ENCODE measurements at places on chromosomes 13 and 19. TPM values are rescaled to one million over a fixed set of nuclear protein-coding genes. Genes with fewer than 3 reads are reported as not detected.

DNA sequence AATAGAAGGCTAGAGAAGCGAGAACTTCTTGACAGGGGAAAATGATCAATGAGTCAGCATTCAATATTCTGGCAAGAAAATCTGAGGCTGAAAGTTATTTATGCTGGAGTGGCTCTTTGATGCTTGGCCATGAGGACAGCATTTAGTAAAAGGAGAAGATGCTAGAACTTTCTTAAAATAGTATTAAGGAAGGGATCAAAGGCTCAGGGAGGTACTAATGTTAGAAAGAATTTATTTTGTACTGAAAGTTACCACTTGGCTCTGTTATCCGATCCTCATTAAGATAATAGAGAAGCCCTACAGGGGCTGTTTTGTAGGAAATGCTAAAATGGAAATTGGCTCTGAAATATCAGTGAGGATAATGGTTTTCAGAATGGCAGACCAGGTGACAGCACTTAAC is 1774.6 kb upstream of the PCDH20 start:
- H3K27ac ChIP-seq = no peak overlapping the region
- no peak overlapping the region for H3K4me3 ChIP-seq
- H3K27me3 ChIP-seq = no peaks in the 10 kb centered on the region

DNA sequence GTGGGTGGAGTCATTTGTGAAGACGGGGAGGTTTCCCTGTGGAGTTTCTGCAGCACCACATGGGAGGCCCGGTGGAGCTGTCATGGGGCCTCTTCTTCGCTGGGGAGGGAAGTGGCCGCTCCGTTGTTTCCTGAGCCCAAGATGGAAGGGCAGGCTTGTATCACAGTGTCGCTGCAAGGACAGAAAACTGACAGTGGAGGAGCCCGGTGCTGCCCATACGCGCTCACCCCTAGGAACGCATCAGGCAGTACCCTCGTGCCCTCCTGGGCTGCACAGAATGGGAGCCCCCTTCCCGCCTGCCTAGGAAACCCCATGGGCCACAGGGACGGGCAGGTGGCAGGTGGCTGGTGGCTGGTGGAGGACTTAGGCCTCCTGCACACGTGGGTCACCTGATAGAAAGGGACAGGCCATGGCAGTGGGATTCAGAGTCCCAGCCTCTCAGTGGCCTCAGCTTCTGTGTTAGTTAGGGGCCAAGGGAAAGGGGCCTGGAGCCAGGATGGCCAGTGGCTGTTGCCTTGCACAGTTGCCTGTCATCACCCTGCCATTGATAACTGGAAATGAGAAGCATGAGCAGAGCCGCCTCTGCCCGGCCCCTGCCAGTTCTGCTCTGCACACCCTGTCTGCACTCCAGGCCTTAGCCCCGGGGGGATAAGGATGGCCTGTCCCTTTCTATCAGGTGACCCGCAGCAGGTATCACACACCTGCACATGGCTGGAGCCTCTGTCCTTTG is 7.6 kb downstream of the COL4A2 start:
- peaks cover 4% of the 10 kb centered on the region for H3K4me1 ChIP-seq
- peaks cover 39% of the 10 kb centered on the region for H3K27me3 ChIP-seq
- no peak overlapping the region for H3K27ac ChIP-seq
- DNase-seq = no peak
- H3K36me3 ChIP-seq = no peaks in the 10 kb centered on the region

DNA sequence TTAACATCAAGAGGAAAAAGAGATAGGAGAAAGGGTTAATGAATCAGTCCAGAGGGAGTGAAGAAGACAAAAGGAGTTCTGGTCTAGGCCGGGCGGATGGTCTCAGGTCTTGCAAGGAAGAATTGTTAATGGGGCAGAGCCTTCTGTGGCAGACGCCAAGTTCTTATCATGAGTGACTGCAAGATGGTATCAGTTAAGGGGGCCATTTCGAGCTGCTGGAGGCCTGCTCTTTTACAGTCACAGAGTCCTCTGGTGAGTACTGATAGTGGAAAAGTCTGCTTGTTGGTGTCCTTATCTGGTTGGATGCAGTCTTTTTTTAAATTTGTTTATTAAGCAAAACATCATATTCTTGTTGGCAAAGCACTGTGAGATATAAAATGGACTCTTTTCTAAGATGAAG is 590.9 kb upstream of the SGCG start:
- no peak overlapping the region for H3K27ac ChIP-seq
- no peaks in the 10 kb centered on the region for H3K4me1 ChIP-seq
- no peaks in the 10 kb centered on the region for H3K36me3 ChIP-seq
- no peak overlapping the region for H3K4me3 ChIP-seq

DNA sequence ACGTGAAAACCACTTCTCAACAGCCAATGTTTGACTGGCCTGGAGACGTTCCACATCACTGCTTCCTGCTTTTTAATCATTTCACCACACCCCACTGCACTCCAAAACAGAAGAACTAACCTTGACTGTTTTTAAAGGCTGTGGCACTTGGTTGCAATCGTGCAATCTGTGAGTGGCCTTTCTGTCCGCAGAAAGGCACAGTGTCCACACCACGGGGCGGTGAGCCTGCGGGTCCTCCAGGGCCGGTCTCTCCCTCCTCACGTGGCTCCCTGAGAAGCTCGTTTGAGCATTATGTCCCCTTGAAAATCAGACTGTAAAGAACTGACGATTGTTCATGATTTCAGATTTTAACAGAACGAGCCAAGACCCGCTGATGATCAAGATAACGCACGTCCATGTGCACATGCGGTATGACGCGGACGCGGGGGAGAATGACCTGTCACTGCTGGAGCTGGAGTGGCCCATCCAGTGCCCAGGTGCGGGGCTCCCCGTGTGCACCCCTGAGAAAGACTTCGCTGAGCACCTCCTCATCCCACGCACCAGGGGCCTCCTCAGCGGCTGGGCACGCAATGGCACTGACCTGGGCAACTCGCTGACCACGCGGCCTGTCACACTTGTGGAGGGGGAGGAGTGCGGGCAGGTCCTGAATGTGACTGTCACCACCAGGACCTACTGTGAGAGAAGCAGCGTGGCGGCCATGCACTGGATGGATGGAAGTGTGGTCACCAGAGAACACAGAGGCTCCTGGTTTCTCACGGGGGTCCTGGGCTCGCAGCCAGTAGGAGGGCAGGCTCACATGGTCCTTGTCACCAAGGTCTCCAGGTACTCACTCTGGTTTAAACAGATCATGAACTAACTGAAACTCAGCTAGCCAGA is 13.0 kb downstream of the PROZ start:
- peaks cover 22% of the 10 kb centered on the region for H3K36me3 ChIP-seq
- H3K4me3 ChIP-seq = no peak overlapping the region
- no peaks in the 10 kb centered on the region for H3K4me1 ChIP-seq

- no peaks in the 10 kb centered on the region for H3K36me3 ChIP-seq
- no peak for DNase-seq
- H3K4me1 ChIP-seq = peaks cover 4% of the 10 kb centered on the region
- peaks cover 54% of the 10 kb centered on the region for H3K27me3 ChIP-seq
- H3K27ac ChIP-seq = no peak overlapping the region
These were observed 39.1 kb downstream of the LYL1 start for GRCh38 chr19:13063461-13064091.

GRCh38 chr19:35226748-35227147 is 1.8 kb downstream of the FAM187B start:
- H3K36me3 ChIP-seq = no peaks in the 10 kb centered on the region
- H3K27me3 ChIP-seq = no peaks in the 10 kb centered on the region
- no peak overlapping the region for H3K4me3 ChIP-seq
- peaks cover 9% of the 10 kb centered on the region for H3K4me1 ChIP-seq

DNA sequence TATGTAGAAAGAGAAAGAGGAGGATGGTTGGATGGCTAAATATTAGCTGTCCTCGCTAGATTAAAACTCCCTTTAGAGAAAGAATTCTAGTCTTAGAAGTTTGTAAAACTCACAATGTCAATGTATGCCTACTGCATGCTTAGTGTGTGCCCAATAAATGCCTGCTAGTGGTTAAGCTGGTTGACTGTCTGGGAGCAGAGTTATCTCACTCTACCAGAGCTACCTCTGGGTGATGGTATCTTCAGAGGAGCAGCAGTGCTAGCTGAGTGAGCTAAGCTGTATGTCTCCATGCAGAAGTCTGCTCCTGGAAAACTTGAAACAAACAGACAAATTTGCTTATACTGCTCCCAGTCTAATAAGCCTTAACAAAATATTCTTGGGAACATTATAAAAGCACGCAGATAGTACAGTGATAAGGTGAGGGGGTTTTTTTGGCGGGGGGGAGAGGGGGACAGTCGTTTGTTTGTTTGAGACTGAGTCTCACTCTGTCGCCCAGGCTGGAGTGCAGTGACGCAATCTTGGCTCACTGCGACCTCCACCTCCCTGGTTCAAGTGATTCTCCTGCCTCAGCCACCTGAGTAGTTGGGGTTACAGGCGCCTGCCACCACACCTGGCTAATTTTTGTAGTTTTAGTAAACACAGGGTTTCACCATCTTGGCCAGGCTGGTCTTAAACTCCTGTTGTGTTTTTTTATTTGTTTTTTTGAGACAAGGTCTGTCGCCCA is 202.8 kb upstream of the TSC22D1 start:
- H3K27me3 ChIP-seq = no peaks in the 10 kb centered on the region
- H3K36me3 ChIP-seq = no peaks in the 10 kb centered on the region
- DNase-seq = no peak
- H3K4me3 ChIP-seq = no peak overlapping the region
- H3K27ac ChIP-seq = no peak overlapping the region

DNA sequence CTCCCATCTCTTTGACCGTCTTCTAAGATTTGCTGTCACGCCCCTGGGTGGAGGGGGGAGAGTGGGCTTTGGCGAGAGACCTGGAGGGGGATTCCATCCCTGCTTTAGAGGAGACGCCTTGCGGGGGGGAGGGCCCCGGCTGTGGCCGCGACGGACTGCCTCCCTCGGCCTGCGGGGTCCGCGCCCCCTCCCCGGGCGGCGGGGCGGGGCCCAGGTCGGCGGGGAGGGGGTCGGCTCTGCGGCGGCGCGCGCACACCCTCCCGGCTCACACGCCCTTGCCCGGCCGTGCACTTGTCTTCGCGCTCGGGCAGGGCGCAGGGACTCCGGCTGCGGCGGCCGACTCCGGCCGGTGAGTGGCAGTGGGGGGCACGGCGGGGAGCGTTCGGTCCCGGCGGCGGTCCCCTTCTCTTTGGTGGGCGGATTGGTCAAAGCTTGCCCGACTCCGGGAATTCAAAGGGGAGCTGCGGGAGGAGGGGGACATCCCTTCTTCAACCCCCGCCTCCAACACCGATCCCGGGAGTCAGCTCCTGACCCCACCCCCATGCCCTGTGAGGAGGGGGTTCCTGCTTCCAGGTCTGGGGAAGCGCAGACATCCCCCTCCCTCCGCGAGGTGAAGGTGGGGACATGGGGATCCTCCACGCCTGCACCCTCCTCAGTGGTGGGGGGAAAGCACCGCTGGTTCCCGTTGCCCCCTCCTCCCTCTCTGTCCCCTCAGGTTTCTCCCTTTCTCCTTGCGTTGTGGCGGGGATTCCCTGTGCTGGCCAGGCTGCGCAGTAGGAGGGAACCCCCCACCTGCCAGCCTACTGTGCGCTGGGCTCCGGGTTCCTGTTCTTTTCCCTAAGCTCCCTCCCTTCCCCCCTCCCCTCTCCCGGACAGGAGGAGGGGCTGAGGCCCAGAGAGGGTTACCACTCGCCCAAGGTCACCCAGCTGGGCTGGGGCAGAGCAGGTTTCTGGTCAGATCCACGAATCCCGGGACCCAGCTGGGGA is 14.6 kb upstream of the KCNN1 start:
- peaks cover 43% of the 10 kb centered on the region for H3K4me1 ChIP-seq
- DNase-seq = no peak
- H3K27ac ChIP-seq = no peak overlapping the region
- H3K4me3 ChIP-seq = no peak overlapping the region
- no peaks in the 10 kb centered on the region for H3K36me3 ChIP-seq
- H3K27me3 ChIP-seq = peaks cover 80% of the 10 kb centered on the region

DNA sequence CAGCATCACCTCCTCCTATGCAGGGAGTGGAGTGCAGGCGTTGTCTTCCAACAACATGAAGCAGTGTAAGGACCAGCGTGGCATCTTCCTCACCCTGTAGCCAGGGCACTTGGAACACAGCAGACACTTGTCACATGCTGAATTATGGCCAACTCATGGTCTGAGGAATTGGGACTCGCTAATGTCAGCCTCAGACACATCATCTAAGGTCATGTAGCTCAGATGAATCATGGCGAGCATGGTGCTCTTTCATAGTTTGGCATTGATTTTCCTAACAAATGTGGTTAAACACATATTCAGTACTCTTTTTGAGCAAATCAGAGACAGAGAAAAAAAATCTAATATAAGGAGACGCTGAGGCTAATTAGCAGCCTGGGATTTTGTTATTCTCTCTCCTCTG is 99.6 kb upstream of the SGCG start:
- no peak overlapping the region for H3K4me3 ChIP-seq
- H3K4me1 ChIP-seq = no peaks in the 10 kb centered on the region
- no peak for DNase-seq
- H3K36me3 ChIP-seq = no peaks in the 10 kb centered on the region

- no peak overlapping the region for H3K4me3 ChIP-seq
- H3K27ac ChIP-seq = no peak overlapping the region
- H3K4me1 ChIP-seq = no peaks in the 10 kb centered on the region
- H3K36me3 ChIP-seq = no peaks in the 10 kb centered on the region
- DNase-seq = no peak
These were observed 77.9 kb downstream of the ZNF536 start for GRCh38 chr19:30450100-30450499.

- H3K4me1 ChIP-seq = no peaks in the 10 kb centered on the region
- H3K4me3 ChIP-seq = no peak overlapping the region
- no peaks in the 10 kb centered on the region for H3K27me3 ChIP-seq
- H3K27ac ChIP-seq = no peak overlapping the region
- no peak for DNase-seq
These were observed 4.7 kb upstream of the KBTBD7 start for GRCh38 chr13:41199079-41199478.

DNA sequence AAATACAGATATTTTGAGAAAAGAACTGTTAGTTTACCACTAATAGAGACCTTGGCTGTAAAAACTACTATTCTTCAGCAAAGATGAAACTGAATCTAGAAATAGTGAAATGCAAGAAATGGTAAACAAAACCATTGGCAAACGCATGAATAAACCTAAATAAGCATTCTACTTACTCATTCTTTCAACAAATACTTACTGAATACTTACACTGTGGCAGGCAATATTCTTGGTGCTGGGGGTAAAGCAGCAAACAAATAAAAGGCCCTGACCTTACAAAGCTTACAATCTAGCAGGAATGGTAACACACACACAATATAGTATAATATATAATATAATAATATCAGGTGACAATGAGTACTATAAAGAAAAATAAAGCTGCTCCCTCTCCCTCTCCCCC is 38.7 kb downstream of the KATNAL1 start:
- no peak overlapping the region for H3K27ac ChIP-seq
- no peaks in the 10 kb centered on the region for H3K4me1 ChIP-seq
- peaks cover 13% of the 10 kb centered on the region for H3K36me3 ChIP-seq
- no peak for DNase-seq

Gene BCL2L12
- polyA plus RNA-seq = 27.1 TPM

Gene ZNF154
- 10.8 TPM for polyA plus RNA-seq

Gene PLIN4
- polyA plus RNA-seq = 2.3 TPM

Gene HAUS5
- 22.8 TPM for polyA plus RNA-seq

Gene ZNF66
- 2.8 TPM for polyA plus RNA-seq

Gene LGALS7
- 129 TPM for polyA plus RNA-seq

Gene KLK10
- polyA plus RNA-seq = 7.2 TPM

Gene RFPL4AL1
- polyA plus RNA-seq = 0.05 TPM

Gene NCAN
- polyA plus RNA-seq = 0.27 TPM

Gene NLRP5
- polyA plus RNA-seq = 0.02 TPM
